ENCODE measurements at places on chromosomes 13 and 19.

GRCh38 chr13:100234524-100235136, 145.7 kb downstream of the PCCA start:
- DNase-seq: no peak

DNA sequence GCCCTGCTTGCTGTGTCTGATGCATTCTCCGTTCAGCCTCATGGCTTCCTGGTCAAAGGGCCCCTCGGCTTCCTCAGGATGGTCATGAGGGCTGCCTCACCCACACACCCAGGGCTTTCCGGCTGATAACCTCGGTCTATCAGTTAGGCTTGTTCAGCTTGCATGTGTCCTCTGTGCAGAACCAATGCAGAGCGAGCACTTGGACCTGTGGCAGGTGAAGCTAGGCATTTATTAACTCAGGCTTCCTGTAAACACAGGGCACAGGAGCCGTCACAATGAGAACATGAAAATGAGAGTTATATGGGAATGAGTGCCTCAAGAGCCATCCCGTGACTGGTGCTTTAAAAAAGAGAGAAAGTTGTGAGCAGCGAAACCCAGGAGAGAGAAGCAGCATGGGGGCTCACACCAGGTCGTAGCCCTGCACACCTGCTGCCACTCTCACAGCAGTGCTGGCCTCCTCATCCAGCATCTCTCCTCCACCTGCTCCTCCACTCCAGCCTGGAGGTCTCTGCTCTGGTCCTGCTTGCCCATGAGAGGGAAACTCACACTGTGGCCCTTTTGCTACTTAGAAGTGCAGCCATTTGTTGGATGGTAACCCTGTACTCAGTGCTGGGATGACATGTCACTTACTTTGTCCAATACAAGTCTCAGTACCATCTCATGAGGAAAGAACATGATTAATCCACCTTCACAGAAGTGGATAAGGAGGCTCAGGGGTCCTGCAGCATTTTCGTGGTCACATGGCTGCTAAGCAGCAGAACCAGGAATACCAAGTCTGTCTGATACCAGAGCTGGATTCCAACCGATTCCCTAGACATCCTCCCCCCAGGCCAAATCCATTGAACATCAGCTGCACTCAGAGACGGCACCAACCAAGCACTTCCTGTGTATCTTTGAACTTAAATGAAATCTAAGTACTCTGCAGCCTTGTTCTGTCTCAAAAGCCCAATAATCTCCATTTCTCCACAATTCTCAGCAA, 50.5 kb upstream of the IRS2 start:
- DNase-seq: no peak

- DNase-seq: no peak
These were observed 453 bp downstream of the ZNF256 start for GRCh38 chr19:57947088-57947418.

- DNase-seq: no peak
These were observed 62.5 kb downstream of the RAP2A start for GRCh38 chr13:97496511-97496910.

DNA sequence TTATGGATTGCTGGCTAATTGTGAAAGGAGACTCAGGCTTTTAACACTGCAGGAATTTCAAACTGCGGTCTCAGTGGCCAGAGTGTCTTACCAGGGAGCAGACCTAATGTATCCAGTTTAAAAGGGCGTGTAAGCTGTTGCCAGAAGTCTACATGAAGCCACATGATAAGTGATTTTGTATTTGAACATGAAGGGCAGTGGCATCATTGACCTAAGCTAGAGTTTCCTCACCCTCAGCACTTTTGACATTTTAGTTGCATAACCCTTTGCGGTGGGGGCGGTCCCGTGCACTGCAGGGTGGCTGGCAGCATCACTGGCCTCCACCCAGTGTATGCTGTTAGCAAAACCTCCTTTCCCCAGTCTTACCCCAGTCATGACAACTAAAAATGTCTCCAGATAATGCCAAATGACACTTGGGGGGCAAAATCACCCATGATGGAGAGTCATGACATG, 23.7 kb upstream of the GPR18 start:
- DNase-seq: peak; percentile 72

DNA sequence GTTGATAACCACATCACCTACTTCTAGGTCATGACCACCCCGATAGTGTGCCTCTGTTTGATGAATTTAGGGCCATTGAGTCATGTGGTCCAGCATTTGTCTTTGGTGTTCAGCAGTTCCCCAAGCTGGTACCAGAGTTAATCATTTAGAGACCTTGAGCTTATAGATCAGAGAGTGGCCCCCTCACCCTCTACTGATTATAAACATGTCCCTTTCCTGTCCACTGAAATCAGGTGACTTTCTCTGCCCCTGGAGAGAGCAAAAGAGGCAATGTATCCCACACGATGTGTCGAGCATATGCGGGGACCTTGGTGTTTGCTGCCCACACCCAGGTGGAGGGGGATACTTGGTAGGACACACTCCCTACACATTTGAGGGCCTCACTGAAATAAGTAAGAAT, 46.3 kb downstream of the C13orf42 start:
- DNase-seq: no peak

GRCh38 chr19:44648631-44649251, 5.0 kb downstream of the PVR start:
- DNase-seq: no peak

GRCh38 chr19:4206818-4207484, 22.4 kb upstream of the EBI3 start:
- DNase-seq: no peak

- DNase-seq: no peak
These were observed 9.1 kb downstream of the TLE5 start for GRCh38 chr19:3053218-3053621.

All from tibial artery (tissue), 4 donors.